ENCODE measurements at places on chromosomes 5 and 9.
A peak's percentile ranks its signal among the peaks of the same experiment; 100 is the strongest.

DNA sequence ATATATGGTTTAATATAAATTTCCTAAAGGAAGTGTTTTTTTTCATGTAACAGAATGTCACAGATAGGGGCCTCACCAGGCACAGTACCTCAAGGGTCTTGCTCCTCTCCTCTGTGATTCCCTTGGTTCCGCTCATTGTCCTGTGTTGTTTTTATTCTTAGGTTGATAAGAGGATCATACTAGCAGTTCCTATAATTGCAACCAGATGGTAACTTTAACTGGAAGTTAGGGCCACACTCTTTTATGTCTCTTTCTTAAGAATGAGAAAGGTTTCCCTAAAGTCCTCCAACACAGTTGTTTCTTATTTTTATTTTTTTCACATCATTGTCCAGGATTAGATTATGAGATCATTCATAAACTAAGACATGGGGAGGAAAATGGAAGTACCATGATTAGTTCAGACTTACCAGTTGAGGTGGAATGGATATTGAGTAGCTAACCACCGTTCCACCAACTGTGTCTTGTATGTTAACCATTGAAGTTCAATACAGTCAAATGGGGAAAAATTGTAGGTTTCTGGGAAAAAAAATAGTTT lies 41.1 kb downstream of the FAM174A start:
- DNase-seq, result no peak

- no peak for DNase-seq
Observed at GRCh38 chr5:132472431-132472830, 18.1 kb downstream of the IRF1 start.

- no peak for DNase-seq
Observed at GRCh38 chr5:9543311-9543920, 2.5 kb downstream of the SEMA5A start.

GRCh38 chr5:108687595-108688200 lies 60.0 kb upstream of the FER start:
- DNase-seq, result no peak

- DNase-seq, result no peak
Observed at GRCh38 chr5:90479611-90480385, 5.1 kb downstream of the POLR3G start.

- peak; percentile 6 for DNase-seq
Observed at GRCh38 chr5:102090770-102091169, 205.3 kb downstream of the SLCO4C1 start.

DNA sequence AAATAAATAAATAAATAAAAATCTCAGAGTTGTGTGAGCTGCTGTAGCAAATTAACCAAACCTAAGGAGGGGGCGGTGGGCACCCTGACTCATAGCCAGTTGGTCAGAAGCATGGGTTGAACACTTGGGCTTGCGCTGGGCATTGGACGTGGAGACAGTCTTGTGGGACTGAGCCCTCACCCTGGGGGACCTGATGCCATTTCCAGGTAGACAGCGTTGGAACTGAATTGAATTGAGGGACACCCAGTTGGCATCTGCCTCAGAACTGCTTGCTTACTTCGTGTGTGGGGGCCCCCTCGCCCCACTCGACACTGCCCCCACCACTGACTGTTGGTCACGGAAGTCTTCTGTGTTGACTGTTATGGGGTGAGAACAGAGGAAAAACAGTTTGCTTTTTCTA lies 19.0 kb upstream of the TBC1D9B start:
- no peak for DNase-seq

GRCh38 chr5:68698025-68698940 lies 395.5 kb upstream of the SLC30A5 start:
- DNase-seq, result no peak

GRCh38 chr9:104923289-104923688 lies 4.7 kb downstream of the ABCA1 start:
- no peak for DNase-seq

GRCh38 chr9:133476036-133476931 lies 2.6 kb downstream of the SLC2A6 start:
- no peak for DNase-seq

DNA sequence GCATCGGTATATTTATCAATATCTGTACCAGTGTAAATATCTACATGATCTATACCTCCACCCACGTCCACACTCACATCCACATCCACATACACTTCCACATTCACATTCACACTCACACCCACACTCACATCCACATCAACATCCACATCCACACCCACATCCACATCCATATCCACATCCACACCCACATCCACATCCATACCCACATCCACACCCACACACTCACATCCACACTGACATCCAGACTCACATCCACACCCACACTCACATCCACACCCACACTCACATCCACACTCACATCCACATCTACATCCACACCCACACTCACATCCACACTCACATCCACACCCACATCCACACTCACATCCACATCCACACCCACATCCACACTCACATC lies 189.2 kb downstream of the IRX1 start:
- DNase-seq, result no peak

GRCh38 chr5:33806738-33807442 lies 84.9 kb downstream of the ADAMTS12 start:
- no peak for DNase-seq

DNA sequence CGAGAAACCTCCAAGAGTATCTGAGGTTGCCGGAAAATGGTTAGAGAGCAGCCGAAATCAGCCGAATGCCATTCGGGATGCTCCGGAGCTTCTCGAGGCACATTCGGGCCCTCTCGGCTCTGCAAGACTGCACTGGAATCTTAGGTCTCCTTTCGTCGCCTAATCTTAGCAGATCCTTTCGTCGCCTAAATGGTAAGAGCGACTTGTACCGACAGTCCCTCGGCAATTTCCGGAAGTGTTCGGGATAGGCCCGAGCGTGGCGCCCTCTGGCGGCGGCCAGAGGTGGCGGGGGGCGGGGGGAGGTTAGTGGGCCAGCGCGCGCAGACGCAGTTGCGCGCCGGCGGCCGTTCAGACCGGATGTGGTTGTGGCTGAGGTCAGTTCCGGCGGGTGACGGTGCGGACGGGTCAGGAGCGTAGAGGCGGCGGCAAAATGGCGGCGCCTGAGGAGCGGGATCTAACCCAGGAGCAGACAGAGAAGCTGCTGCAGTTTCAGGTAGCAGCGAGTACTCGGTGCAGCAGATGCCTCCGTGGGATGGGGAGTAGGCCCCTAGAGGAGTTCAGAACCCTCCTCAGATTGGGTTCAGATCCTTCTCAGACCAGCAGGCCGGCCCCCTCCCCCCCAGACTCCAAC lies at the start of gene FAF2:
Gene FAF2 (plus strand): TSS at position 408 of the 631 bp plus-strand sequence. CDS start 23 bp downstream, at position 431.
- DNase-seq, result peak; percentile 80

DNA sequence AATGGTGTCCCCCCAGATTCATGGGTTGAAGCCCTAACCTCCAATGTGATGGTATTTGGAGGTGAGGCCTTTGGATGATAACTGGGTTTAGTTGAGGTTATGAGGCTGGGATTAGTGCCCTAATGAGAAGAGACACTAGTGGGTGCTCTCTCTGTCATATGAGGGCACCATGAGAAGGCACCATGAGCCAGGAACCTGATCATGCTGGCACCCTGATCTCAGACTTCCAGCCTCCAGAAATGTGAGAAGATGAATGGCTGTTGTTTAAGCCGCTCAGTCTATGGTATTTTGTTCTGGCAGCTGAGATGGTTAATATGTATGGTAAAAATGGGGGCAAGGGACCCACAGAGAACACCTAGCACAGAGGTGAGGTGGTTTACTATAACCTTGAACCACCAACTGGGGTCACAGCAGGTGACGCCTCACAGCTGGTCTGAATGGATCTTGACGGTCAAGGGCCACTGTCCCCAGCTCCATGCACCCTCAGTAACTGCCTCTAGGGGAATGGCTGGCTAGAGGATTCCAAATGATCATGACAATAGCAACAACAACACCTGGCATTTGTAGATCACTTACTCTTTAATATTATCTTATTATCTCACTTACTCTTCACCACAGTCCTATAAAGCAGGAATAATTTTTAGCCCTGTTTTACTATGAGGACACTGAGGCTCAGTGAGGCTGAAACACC lies 57.1 kb downstream of the FOXI1 start:
- DNase-seq, result no peak

DNA sequence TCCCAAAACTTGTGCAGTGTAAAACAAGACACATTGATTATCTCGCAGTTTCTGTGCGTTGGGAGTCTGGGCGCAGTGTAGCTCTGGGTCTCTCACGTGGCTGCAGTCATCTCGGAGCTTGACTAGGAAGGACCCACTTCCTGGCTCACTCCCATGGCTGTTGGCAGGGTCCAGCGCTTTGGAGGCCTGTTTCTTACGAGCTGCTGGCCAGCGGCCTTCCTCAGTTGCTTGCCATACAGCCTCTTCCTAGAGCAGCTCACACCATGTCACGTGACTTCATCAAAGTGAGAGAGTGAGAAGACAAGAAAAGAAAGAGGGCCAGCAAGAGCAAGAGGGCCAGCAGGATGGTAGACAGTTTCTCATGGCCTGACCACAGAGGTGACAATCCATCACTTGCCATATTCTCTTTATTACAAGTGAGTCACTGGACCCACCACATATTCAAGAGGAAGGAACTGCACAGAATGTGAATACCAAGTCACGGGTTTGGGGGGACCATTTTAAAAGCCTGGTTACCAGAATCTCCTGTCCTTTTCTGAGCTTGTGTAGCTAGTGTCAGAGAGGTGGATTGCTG lies 36.2 kb downstream of the MCCC2 start:
- no peak for DNase-seq

- DNase-seq, result no peak
Observed at GRCh38 chr5:75526070-75526469, 14.4 kb downstream of the POLK start.

DNA sequence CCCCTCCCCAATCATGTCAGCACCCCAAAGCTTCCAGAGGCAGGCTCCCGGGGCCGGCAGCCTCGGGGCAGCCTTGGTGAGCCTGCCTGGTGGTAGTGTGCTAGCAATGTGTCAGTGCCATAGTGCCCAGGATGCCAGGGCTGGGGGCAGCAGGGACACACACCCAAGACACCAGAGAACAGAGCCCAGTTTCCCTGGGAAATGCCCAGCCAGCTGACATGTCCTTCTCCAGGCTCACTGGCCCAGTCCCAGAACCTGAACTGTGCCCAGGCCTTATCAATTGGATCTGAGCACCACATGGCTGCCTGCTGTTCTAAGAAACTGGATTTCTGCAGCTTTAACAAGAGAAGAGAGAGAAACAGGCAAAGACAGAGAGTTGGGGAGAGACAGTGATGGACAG lies 74.9 kb upstream of the LRRTM2 start:
- no peak for DNase-seq

DNA sequence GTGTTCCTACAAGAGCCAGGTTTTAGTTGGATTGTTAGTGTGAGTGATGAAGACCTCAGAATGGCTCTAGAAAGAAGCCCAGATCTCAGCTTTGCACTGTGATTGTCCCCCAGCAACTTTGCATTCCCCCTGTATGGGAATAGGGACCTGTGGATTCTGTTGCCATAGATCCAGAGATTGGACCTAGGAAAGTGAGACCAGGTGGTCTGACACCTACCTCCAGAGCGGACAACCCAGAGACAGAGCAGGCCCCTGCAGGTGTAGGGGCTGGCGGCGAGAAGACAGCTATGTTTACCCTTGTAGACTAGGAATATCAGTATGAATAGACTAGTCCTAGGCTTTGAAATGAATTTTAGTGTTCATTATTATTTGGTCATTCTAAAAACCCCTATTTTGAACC lies 53.6 kb downstream of the IRF1 start:
- DNase-seq, result no peak

DNA sequence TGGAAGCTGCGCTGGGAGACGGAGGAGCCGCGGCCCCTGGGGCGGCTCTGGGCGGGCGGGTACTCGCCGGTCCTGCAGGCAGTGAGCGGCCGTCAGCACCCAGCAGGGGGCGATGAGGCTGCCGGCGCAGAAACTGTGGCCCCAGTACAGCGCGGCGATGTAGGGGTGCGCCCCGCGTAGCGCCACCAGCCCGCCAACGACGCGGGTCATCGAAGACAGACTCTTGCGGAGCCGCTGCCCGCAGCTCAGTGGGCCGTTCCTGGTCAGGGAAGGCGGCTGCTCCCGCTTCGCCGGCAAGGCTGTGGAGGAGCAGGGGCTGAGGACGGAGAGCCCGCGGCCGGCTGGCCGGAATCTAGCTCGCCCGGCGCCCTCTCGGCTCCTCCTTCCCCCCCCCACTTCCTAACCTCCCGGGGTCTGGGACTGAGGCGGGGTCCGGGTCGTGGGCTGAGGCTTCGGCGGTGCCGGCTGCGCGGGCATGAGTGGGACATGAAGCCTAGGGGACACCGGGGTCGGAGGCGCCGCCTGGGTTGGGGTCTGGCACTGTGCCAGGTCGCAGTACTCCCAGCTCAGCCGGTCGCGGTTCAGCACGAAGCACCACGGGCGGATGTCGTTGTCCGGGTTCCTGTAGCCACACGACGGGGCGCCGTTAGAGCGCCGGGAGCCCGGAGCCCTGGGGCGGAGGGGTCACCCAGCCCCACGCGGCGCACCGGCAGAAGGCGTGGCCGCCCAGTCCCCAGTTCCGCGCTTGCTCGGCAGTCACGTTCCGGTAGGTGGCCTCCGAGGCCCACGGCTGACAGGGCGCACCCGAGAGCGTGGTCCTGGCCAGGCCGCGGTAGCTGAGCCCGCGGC lies 3.6 kb upstream of the PFN3 start:
- DNase-seq, result no peak

DNA sequence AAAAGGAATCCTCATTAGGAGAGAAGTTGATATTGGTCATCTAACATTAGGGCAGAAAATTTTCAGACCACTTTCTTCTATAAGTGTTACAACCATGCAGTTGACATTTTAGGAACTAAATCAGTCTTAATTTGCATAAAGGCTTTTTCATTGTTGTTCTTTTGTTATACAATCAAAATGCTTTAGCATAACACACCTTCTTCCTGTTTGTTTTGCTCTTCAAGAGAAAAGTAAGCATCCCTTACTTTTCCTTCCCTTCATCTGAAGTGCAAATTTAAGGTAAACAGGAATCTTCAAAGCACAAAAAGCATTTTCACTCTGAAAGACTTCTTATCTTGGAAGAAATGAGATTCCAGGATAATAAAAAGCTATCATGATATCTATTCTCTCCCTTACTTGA lies 273.6 kb downstream of the PTPRD start:
- no peak for DNase-seq

DNA sequence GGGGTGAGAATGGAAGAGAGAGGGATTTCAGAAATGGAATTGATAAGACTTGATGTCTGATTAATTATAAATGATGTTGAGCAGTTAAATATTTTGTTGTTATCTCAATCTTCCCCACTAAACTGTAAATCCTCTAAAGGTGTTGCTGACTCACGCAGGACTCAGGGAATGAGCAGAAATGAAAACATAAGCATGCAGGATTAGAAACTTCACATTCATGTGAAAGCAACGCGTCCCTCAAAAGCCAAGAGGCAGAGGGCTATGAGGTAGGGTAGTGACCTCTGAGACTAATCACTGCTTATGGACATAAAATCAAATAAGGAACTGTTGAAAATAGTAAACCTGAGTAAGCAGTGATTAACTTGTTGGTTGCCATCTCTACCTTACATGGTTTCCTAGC lies 21.1 kb downstream of the ADAMTSL1 start:
- no peak for DNase-seq

DNA sequence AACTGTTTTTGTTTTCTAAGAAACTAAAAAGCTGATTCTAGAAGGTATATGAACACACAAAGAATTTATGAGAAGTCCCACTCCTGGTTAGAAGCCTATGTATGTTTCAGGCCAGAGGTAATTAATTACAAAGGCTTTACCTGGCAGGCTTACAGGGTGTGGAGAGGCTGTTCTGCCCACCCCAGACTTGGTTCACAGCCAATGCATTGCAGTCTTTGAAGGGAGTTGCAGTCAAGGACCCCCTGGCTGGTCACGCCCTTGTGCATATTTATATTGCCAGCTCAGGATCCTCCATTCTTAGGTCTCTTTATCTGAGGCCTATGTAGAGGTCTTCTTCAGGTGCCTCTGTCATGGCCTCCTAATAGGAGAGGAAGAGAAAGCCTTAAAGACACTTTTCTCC lies 13.6 kb upstream of the PRSS3 start:
- DNase-seq, result no peak

Data from NCI-H510A (cell line).